ENCODE measurements at places on chromosomes 6 and 20.

- DNase-seq, result no peak
Measured at GRCh38 chr6:4675121-4675520, 101.1 kb upstream of the CDYL start.

GRCh38 chr6:145643760-145644159, 91.6 kb downstream of the EPM2A start:
- no peak for DNase-seq

GRCh38 chr6:18920701-18921100, 533.6 kb downstream of the RNF144B start:
- DNase-seq, result no peak

GRCh38 chr20:39289316-39289715, 327.2 kb downstream of the DHX35 start:
- DNase-seq, result peak; percentile 16

DNA sequence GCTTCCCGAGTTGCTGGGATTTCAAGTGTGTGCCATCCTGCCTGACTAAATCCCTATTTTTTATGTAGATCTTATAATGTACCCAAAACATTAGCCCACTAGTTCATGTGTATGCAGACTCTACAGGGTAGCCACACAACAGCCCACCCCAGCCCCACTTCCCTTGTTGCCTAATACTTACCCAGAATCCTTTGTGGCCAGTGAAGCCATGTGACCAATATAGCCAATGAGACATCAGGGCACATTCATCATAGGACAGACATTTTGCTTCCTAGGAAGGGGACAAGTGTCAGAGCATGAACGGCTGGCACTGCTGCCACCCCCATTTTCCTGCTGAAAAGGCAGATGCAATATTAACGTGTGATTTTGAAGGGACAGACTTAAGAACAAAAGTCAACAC, 36.0 kb upstream of the TCP11 start:
- DNase-seq, result no peak

- no peak for DNase-seq
Measured at GRCh38 chr20:49230561-49231133, 11.4 kb downstream of the DDX27 start.

DNA sequence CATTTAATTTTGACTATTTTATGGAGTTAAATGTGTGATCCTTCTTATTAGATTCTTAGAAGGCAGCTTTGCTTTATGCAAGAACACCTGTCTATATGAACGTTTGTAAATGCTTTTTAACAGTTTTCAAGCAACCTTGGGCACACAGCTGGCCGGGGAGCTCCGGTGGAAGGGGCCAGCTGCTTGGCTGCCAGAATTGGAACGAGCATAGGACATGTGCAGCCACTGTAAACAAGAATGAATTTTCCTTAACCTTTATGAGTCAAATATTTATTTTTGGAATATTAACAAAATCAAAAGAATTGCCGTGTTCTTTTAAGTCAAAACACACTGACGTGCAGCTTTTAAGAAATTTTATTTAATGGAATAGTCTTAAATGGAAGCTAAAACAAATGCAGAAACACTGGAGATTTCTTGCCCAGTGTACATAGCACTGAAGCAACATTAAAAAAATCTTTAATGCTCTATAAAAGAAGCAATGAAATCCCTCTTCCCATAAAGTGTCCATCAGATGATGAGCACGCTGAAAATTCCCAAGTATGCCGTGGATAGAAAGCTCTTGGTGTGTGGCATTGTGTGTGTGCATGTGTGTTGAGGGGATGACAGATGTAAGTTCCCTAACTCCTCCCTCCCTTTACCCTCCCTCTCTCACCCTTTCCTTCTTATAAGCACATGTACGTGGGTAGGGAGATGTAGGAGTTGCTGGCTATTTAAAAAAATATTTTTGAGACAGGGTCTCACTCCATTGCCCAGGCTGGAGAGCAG, 208.9 kb upstream of the EXOC2 start:
- no peak for DNase-seq

- no peak for DNase-seq
Measured at GRCh38 chr6:34036357-34037069, 109.4 kb downstream of the GRM4 start.

DNA sequence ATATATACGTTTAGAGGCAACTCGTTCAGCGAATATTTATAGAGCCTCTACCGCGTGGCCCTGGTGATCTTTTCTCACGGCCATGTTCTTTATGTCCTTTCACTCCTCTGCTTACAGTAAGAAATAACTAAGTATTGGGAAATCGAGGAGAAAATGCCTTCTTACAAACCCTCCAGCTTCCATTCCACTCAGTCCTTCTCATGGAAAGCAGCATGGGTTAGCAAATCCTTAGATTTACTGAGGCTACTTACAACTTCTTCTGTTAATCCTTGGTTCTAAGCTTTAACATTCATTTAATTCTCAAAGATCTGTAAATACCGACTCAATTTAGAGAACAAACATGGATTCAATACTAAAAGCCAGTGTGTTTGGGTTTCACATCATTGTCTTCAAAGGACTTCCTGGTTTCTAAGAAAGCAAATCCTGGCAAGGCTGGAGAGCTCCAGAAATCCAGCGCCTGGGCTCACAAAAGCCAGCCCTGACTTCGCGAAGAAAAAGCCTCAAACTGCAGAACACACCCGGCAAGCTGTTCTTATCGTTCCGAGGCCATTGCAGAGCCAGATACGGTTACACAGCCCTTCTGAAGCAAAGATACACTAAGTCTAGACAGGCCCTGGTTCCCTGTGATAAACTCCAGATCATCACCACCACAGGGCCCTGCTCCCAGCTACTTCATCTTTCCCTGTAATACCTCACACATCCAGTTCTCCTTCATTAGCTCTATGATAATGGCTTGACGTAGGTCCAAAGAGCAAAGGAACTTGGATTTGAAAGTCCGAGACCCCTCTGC, 19.2 kb downstream of the AGPAT4 start:
- no peak for DNase-seq

DNA sequence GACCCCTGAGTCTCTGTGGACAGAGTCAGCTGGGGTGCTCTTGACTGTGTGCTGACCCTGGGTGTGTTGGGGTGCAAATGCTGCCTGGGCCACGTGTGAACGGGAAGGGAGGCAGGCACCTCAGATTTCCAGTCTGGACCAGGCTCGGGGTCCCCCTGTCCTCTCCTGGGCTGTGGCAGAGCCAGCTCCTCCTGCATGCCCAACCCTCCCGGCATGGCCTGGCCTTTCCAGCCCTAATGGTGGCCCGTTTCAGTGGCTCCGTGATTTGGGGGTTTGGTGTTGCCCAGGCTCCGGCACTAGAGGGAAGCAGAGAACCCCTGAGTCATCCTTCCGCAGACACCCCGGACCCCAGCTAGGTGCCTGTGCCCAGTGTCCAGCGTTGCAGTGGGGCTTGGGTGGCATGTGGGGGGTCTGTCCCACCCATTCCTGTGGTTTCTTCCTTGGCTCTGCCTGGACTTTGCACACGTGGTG, 9.1 kb downstream of the RBM38 start:
- no peak for DNase-seq

DNA sequence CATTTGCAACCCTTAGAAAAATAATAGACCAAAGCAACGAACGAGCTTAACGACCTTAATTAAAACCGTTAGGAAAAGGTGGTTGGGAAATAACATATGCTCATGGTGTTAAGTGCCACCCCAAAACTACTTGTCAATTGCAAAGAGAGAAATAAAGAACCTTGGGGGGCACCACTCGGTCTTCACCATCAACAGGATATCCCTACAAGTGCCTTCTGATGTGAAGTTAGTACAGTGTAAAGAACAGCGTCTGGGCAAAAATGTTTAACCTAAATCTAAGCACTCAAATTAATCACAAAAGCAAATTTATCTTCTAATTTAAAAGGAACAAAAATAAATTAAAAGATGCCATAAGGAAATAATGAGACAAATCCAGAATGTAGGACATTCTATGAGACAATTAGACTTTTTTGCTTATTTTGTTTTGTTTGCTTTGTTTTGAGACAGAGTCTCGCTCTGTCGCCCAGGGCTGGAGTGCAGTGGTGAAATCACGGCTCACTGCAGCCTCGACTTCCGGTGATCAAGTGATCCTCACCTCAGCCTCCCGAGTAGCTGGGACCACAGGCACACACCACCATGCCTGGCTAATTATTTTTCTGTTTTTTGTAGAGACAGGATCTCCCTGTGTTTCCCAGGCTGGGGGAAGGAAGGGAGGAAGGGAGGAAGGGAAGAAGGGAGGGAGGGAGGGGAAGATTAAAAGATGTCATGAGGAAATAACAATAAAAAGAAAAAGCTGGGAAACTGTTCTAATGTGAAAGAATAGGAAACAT, 41.3 kb upstream of the BTN3A2 start:
- no peak for DNase-seq

- no peak for DNase-seq
Measured at GRCh38 chr6:8043221-8043620, 21.0 kb downstream of the BLOC1S5 start.

DNA sequence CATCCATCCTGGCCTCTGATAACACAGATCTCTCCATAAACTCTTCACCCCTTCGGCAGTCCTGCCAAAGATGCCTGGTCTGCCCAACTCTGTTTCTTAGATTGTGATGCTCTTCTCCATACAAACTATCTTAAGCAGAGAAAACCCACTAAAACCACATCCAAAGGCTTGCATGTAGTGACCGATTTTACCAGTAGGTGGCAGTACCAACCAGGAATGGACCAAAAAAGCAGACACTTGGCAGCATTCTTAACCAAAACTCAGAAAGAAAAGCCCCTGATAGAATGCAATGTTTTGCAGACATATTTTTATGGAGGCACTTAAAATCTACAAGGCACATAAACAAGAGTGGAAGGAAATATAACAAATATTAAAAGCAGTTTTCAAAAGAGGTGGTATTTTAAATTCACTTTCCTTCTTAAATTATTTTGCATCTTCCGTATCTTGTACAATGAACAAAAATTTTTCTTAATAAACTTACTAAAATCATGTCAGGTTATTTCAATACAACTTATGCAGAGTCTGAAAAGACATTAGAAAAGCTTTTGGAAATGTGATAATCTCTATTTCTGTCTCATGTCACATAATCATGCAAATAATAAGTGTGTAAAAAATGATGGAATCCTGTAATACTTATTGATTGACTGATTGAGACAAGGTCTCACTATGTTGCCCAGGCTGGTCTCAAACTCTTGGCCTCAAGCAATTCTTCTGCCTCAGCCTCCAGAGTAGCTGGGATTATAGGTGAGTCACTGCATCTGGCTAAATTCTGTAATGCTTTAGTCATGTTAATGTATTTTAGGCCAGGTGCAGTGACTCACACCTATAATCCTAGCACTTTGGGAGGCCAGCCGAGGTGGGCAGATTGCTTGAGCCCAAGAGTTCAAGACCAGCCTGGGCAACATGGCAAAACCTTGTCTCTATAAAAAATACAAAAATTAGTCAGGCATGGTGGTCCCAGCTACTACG, 29.4 kb downstream of the LRP11 start:
- DNase-seq, result peak; percentile 67

DNA sequence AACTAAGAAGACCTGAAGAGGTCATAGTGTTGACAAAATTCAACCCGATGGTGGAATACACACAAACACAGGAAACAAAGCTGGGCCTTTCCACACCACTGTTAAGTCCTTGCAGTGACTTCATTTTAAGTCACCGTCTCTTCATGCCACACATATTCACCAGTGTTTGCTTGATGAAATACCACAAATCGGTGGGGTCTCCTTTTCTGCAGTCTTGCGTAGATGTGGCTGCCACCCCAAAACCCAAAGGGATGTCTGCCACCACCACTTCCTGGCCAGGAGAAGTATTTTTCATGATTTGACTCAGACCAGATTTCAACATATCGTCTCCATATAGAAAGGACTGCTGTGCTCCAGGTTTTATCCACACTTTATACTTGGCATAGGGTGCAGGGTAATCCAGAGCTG, 11.0 kb upstream of the COL10A1 start:
- DNase-seq, result no peak

GRCh38 chr6:156309017-156309416, 468.2 kb upstream of the ARID1B start:
- DNase-seq, result no peak

DNA sequence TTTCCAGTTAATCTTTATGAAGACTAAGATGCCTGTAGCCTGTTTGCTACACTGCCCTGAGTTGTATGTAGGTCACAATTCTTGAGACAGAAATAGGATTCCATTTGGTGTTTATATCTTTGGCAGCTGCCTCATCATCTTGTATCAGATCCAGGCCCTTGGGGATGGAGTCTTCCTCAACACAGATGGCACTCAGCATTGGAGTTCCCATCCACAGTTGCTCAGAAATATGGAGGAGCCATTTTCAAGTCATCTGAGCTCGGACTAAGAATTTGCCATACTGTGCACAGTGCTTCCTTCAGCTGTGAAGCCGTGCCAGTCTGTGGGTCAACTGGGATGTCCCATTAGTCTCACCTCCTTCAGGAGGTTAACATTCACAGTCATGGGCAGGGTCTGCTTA, 156.6 kb downstream of the ZDHHC14 start:
- DNase-seq, result no peak
